ENCODE measurements at places on chromosomes 6 and 20.

DNA sequence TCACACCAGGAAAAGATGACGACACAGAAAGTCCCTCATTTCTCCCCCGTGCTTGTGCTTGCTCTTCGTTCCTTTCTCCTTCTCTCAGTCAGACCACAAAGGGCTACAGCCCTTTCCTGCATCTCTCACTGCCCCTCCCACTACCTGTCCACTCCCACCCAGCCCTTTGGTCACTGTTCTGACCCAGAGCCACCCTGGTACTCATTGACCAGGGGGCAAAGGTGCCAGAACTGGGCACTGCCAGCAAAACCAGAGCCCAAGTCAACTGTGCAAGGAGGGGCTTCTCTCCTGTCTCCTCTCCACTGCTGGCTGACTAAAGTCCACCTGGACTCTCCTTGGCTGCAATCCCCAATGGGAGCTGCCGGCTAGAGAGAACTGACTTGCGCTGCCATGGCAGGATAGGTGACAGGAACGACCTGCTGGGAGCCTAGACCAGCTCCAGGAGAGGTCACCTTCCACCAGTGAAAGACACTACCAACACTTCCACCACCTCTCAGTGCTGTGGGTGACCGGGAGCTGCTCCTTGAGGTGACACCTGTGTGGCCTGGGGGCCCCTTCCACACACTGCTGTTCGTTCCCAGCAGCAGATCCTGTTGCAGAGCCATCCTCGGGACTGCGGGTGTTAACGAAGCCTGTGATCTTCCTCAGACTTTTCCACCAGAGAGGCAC is 32.8 kb downstream of the KCNK17 start:
- no peak for DNase-seq

- no peak for DNase-seq
Measured at GRCh38 chr6:71619836-71620235, 266.5 kb upstream of the RIMS1 start.

- no peak for DNase-seq
Measured at GRCh38 chr6:163771180-163771579, 356.7 kb downstream of the QKI start.

GRCh38 chr20:33859157-33859695 is 48.1 kb downstream of the CHMP4B start:
- DNase-seq, result no peak

DNA sequence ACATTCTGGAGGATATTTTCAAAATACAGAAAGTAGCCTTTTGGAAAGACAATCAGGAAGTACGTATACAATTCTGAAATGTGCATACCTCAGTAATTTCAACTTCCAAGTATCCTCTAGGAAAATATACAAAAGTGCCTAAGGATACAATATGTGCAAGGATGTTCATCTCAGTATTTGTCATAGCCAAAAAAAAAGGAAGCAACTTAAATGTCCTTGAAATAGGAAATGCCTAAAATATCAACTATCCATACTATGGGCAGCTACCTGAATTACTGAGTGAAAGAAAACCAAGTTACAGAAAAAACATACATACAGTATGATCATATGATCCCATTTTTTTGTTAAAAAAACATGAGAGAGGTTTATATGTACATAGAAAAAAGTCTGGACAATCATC is 1.5 kb downstream of the PPIL1 start:
- DNase-seq, result no peak

- DNase-seq, result no peak
Measured at GRCh38 chr20:23235173-23236027, 115.2 kb upstream of the NXT1 start.

GRCh38 chr6:33824461-33825154 is 20.8 kb upstream of the MLN start:
- DNase-seq, result no peak

DNA sequence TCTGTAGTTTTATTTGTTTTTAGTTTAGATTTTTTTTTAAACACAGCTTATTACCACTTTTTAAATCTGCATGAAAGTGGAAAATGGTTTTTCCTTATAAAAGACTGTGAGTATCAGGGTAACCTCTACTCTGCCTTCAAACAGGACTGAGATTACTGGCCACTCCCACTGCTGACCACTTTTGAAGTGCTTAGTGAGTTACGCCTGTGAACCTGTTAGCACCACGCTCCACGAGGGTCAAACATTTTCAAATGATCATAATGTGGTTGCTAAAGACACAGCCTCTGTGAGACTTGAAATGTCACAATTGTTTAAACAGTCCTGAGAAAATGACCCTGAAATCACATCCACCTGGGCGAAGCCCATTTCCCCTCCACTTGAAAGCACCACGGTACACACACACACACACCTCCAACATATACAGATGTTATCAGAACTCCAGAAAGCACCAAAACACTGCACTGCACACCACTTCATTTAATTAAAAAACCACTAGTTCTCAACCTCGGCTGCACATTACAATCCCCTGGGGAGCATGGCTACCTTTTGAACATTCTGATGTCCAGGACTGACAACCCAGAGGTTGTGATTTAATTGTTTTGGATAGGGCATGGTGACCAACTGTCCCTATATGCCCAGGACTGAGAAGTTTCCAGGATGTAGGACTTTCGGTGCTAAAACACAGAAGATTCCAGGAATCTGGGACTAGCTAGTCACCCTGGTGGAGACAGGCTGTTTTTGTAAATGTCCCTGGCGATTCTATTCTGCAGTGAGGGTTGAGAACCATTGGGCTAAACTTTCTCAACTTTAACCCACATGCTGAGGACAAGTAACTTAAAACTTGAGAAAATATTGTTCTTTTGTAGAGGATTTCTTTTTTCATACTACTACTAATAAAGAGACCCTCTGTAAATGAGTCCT is 176.4 kb upstream of the MYLIP start:
- DNase-seq, result no peak

- no peak for DNase-seq
Measured at GRCh38 chr20:6339176-6339575, 216.3 kb upstream of the FERMT1 start.

DNA sequence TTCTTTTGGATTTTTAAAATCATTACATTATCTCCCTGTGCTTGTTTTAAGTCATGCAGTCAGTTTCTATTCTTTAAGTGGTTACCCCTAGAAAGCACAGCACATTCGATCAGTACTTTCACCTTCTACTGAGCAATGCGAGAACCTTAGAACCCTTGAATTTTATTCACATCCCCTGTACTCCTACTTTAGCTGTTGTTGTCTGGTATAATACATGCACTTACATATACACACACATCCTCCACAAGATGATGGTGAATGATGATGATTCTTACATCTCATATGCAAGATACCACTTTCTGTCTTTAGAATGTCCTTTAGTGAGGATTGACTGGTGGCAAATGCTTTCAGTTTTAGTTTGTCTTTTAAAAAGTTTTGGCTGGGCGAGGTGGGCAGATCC is 5.7 kb downstream of the CDC40 start:
- DNase-seq, result no peak

DNA sequence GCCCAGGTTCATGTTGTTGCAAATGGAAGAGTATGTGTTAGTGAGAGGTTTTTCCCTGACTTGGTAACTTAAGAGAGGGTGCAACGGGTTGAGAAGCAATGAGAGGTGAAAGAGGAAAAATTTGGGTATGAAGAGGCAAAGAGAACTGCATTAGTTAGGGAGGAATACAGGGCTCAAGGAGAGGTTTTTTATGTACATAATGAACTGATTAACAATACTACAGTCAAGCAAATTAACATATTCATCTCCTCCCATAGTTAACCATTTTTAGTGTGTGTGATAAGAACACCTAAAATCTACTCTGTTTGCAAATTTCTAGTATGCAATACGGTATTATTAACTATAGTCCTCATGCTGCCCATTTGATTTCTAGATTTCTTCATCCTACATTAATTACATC is 79.5 kb upstream of the HTR1E start:
- no peak for DNase-seq

DNA sequence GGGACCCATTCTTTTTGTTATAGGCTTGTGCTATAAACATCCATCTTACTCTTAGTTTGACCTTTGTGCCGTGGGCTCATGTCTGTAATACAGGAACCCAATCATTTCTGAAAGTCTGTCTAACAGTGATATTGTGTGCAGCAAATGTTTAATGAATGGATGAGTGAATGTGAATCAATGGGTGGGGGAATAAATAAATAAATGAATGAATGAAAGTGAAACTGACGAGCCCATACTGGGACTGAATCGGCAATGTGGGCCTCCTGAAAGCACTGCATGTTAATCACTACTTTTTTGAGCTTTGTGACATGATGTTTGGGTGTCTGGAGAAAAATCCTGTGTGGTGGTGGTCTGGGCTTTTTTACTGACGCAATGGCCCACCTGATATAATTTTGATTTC is 175.0 kb downstream of the GMPR start:
- DNase-seq, result no peak

DNA sequence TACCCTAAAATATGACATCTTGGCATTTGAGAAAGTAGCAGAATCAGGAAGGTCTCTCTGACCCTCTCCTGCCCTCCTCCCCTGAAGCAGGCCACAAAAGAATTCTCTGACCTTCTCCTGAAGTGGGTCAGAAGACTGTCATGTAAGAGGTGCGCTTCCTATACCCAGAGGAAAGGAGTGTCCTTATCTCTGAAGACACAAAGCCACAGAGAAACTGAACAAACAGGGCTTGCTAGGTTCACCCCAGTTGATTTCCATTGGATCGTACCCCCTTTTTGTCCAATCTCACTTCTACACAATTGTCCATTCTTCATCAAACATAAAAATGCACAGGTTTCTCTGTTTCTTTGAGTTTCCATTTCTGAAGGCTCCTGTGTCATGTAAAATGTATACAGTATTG is 272.0 kb upstream of the SOX4 start:
- DNase-seq, result no peak

DNA sequence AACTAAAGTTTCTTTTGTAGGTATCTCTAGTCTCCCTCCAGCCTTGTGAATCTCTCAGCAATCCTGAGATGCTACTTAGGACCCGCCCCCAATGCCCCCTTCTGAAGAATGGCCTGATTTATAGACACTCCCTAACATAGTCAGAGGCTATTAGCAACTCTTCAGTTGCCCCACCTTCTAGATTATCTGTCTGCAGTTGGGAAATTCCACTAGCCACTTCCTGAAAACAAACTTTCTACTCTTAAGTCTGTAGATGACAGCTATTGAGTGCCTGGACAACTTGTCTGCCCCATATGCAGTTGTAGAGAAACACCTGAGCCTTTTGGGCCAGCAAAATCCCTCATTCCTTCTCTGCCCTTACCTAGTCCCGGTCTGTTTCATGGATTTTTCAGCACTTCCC is 188.2 kb upstream of the PREP start:
- no peak for DNase-seq

- DNase-seq, result no peak
Measured at GRCh38 chr6:7546896-7547295, 5.4 kb downstream of the DSP start.

Data from stimulated activated CD4-positive, alpha-beta T cell treated with anti-CD3 and anti-CD28 coated beads, Interleukin-1b, Interleukin-23, amount 100 ng/mL, for 1 hour (primary cell).